Daoy (cell line): ENCODE measurements at places on chromosomes 1 and 21.

GRCh38 chr1:17244821-17245740, 3.8 kb upstream of the PADI3 start:
- DNase-seq = peak; percentile 28

DNA sequence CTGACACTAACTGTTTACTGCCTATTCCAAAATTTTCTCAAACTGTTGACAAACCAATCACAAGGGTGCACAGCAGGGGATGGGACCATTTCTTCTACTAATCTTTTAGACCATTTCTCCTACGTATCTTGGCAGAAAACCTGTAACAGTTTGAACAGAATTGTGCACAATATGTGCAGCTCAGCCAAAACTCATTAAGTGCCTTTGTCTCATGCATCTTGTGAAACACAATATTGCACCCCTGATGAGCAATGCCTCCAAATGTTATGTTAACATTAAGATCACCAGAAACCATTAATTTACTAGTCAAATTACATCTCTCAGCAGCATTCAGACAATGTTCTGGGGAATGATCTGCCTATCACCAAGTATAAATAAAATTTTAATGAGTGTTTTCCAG, 247.5 kb downstream of the NRIP1 start:
- DNase-seq = no peak

DNA sequence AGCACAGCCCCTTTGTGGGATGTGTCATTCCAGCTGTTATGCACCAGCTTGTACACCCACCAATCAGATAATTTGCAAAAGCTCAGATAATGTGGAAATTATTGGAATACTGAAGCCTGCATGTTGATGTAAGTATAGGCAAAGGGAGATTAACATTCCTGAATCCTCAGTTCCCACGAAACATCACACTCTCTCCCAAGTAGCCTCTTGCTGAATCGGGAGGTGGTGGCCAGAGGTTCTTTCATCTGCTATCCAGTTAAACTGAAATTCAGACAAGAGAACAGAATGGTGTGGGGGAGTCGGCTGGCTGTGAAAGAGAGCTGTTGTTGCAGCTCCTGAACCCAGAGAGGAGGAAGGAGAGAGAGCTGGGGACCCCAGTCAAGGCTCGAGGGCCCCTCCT, 170.9 kb downstream of the ZBTB18 start:
- no peak for DNase-seq

- no peak for DNase-seq
Observed at GRCh38 chr1:227792216-227793078, 23.0 kb upstream of the PRSS38 start.

DNA sequence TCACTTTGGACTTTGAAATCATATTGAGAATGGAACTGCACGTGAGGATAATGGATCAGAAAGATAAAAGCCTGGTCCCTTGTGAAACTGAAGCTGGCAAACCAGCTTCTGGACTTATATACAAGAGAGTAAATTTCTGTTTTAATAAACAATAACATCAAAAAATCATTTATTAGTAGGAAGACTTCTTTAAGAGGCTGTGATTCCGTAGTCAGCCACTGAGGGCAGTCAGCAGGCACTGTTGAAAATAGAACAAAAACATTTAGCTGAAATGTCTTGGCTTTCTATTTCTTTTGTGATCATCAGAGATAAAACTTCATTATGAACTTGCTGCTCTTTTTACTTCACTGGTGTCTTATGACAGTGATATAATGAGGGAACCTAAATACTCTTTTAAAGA, 489.4 kb downstream of the PCP4 start:
- DNase-seq = no peak

DNA sequence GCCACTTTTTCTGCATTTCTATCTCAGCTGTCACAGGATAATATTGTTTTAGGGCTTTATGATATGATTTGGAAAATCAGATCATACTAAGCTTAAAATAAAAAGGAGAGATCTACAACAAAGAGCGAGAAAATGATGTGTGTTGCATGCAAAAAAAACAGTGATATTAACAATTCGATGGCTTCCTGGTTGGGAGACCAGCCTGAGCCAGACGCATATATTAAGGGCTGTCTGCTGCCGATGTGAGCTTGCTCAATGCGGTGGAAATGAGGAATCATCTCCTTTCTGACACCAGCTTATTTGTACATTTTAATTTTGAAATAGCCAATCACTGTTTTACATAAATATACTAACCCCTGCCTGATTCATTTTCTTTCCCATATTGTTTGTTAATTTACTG, 862.6 kb downstream of the USP25 start:
- DNase-seq = no peak

DNA sequence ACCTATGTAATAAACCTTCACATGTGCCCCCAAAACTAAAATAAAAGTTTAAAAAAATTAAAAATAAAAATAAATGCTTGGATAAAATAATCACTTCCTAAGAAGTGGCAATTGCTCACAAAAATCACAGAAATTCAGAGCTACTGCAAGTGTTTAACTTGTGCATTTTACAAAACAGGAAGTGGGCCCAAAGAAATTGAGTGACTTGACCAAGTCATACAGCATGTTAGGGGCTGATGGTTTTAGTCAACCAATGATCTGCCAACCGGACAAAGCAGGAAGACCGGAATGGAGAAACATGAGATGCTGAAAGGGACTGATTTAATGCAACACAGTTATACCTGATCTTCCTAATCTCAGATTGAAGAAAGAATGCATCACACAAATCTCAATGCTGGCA, 96.5 kb downstream of the SMYD2 start:
- DNase-seq = no peak
